Thoracic aorta endothelial cell (primary cell): ENCODE measurements at places on chromosomes 12 and 14. TPM values are rescaled to one million over a fixed set of nuclear protein-coding genes. Genes with fewer than 3 reads are reported as not detected.

RBP5 gene
- total RNA-seq = 0.50 TPM in 1 of 2 replicates, not detected in the other

RARG gene
- total RNA-seq = 4.9 and 8.3 TPM in 2 replicates

CRIP2 gene
- 173 and 174 TPM in 2 replicates for total RNA-seq

TTC9 gene
- total RNA-seq = 0.13 and 0.22 TPM in 2 replicates

NANOG gene
- not detected in 2 replicates for total RNA-seq

SMCO3 gene
- 0.13 TPM in 1 of 2 replicates, not detected in the other for total RNA-seq

IRAK4 gene
- total RNA-seq = 27.1 and 28.6 TPM in 2 replicates

TEAD4 gene
- 37.6 and 51.3 TPM in 2 replicates for total RNA-seq

RGS6 gene
- total RNA-seq = not detected in 2 replicates

LRFN5 gene
- total RNA-seq = 0.07 and 0.13 TPM in 2 replicates

PRDM4 gene
- total RNA-seq = 47.1 and 49.6 TPM in 2 replicates

CCDC184 gene
- 0.13 and 0.36 TPM in 2 replicates for total RNA-seq

CNTN1 gene
- total RNA-seq = 0.13 and 0.43 TPM in 2 replicates

HEATR5A gene
- 45.2 and 47.2 TPM in 2 replicates for total RNA-seq

FOXN4 gene
- total RNA-seq = not detected in 2 replicates

FAM181A gene
- not detected in 2 replicates for total RNA-seq

KRT85 gene
- total RNA-seq = not detected in 2 replicates

PMCH gene
- total RNA-seq = 0.36 and 1.9 TPM in 2 replicates

IGFBP6 gene
- total RNA-seq = 12.2 and 15.7 TPM in 2 replicates

IAPP gene
- total RNA-seq = not detected in 2 replicates

DHRS2 gene
- total RNA-seq = 0.27 and 1.5 TPM in 2 replicates

KIF21A gene
- 19.9 and 27.9 TPM in 2 replicates for total RNA-seq
